ENCODE measurements at places on chromosomes 5 and 9. TPM values are rescaled to one million over a fixed set of nuclear protein-coding genes. Genes with fewer than 3 reads are reported as not detected.

DNA sequence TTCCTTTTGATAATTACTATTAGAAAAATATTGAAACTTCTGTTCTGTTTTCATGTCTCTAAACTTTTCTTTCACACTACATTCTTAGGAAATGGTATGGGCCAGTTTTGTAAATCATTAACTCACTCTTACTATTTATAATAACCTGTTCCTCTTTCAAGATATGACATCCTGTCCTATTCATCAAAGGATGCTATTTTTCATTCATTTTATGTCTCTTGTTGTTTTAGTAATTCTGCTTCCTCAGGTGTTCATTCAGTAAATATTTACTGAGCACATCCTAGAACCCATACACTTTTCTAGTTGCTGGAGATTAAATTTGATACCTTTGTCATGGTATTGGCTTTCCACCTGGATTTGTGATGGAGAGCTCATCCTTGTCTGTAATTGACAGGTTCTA lies 58.0 kb downstream of the GDA start:
- H3K4me1 ChIP-seq: no peaks in the 10 kb centered on the region
- H3K27ac ChIP-seq: no peak overlapping the region
- no peak overlapping the region for H3K4me3 ChIP-seq
- no peak for DNase-seq

ACSL6 gene
- total RNA-seq: 26.5 TPM

SGCD gene
- total RNA-seq: not detected

F2R gene
- 7.3 TPM for total RNA-seq

GABRA1 gene
- total RNA-seq: not detected

SLC25A2 gene
- total RNA-seq: 0.42 TPM

IL31RA gene
- not detected for total RNA-seq

TRAPPC13 gene
- total RNA-seq: 24.4 TPM

FBXW11 gene
- total RNA-seq: 27.3 TPM

GRCh38 chr5:56426693-56427092 lies 193.6 kb upstream of the ANKRD55 start:
- no peaks in the 10 kb centered on the region for H3K27me3 ChIP-seq
- no peak overlapping the region for H3K27ac ChIP-seq
- H3K36me3 ChIP-seq: no peaks in the 10 kb centered on the region
- DNase-seq: no peak

GRCh38 chr9:94084314-94084713 lies at the start of gene PTPDC1:
Gene PTPDC1, plus strand, starts transcription at chr9:94084464. Its CDS starts 67 bp downstream, at chr9:94084531.
- DNase-seq: no peak
- no peak within 1 kb of the TSS for H3K4me3 ChIP-seq
- no peaks in the 10 kb centered on the region for H3K27me3 ChIP-seq
- H3K36me3 ChIP-seq: peaks cover 4% of the 10 kb centered on the region
- H3K27ac ChIP-seq: no peak within 1 kb of the TSS

DNA sequence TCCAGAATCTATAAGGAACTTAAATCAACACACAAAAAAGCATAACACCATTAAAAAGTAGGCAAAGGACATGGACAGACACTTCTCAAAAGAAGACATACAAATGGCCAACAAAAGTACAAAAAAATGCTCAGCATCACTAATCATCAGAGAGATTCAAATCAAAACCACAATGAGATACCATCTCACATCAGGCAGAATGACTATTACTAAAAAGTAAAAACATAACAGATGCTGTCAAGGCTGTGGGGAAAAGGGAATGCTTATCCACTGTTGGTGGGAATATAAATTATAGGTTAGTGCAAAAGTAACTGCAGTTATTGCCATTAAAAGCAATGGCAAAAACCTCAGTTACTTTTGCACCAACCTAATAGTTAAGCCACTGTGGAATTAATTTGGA lies 32.2 kb upstream of the SPATA31D4 start:
- H3K4me1 ChIP-seq: no peaks in the 10 kb centered on the region
- no peaks in the 10 kb centered on the region for H3K27me3 ChIP-seq
- H3K36me3 ChIP-seq: no peaks in the 10 kb centered on the region
- DNase-seq: no peak
- H3K27ac ChIP-seq: no peak overlapping the region

GRCh38 chr5:102523541-102524175 lies 24.9 kb upstream of the SLCO6A1 start:
- peaks cover 8% of the 10 kb centered on the region for H3K4me1 ChIP-seq
- H3K27me3 ChIP-seq: peaks cover 13% of the 10 kb centered on the region
- H3K36me3 ChIP-seq: no peaks in the 10 kb centered on the region
- no peak for DNase-seq

- H3K36me3 ChIP-seq: peaks cover 30% of the 10 kb centered on the region
- peaks cover 33% of the 10 kb centered on the region for H3K4me1 ChIP-seq
- no peak overlapping the region for H3K27ac ChIP-seq
- no peak overlapping the region for H3K4me3 ChIP-seq
- no peak for DNase-seq
Observed at GRCh38 chr9:137272241-137273094, 5.1 kb upstream of the TOR4A start.

DNA sequence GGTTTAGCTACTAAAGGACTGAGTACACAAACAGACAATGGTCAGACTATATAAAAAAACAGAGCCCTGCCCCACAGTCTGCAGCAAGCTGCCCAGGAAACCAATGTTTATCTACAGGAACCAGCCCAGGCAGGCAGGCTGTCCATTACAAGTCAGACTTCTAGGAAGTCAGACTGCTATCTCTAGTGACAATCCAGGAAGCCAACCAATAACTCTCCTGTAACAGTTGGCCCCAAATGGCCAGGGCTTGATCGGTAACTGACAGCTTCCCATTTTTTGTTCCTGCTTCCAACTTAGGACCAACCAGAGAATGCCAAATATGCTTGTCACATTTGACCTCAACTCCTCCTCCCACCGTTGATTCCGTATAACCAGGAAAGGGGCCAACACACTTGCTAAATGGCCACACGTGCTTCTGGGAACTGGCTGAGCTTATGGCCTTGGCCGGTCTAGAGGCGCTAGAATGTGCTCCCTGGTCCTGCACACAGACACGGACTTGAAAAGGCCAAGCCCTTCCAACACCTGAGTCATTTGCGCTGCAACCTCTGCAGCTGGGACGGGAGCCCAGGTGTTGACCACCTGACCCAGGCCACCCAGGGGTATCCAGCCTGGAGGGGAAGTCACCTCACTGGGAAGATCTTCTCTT lies 79.6 kb upstream of the CDK20 start:
- no peak for DNase-seq
- H3K27me3 ChIP-seq: peaks cover 3% of the 10 kb centered on the region
- peaks cover 8% of the 10 kb centered on the region for H3K4me1 ChIP-seq
- no peak overlapping the region for H3K4me3 ChIP-seq
- H3K27ac ChIP-seq: no peak overlapping the region

DNA sequence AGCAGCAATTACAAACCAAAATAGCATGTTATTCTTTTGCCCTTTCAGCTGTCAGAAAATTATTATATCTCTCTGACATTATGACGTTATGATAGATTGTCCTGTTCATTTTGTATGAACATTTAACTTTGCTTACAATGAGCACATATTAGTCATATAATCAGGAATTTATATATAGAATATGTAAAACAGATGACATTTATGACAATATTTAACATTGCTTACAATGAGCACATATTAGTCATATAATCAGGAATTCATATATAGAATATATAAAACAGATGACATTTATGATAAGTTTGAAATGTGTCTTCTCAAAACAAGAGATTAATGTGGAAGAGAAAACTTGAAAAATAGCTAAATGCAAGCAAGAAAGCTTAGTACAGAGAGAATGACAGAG lies 1180.2 kb downstream of the CDH12 start:
- H3K27ac ChIP-seq: no peak overlapping the region
- no peaks in the 10 kb centered on the region for H3K4me1 ChIP-seq
- no peak for DNase-seq
- H3K27me3 ChIP-seq: no peaks in the 10 kb centered on the region

DNA sequence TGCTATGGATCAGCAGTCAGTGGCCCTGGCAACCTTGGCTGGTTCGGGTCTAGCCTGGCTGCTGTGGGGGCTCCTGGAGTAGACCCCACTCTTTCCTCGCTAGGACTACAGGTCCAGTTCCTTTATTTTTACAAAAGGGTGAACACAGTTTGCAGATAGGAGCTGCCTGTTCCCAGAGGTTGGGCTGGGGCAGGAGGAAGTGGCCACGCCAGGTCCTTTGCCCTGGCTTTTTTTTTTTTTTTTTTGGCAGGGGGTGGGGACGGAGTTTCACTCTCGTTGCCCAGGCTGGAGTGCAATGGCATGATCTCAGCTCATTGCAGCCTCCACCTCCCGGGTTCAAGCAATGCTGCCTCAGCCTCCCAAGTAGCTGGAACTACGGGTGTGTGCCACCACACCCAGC lies 7.9 kb downstream of the SLC2A6 start:
- H3K27ac ChIP-seq: no peak overlapping the region
- H3K27me3 ChIP-seq: no peaks in the 10 kb centered on the region
- no peak overlapping the region for H3K4me3 ChIP-seq
- no peaks in the 10 kb centered on the region for H3K36me3 ChIP-seq

- no peak for DNase-seq
- no peak overlapping the region for H3K4me3 ChIP-seq
Observed at GRCh38 chr5:66713998-66714397, 117.8 kb downstream of the MAST4 start.

Data from activated CD4-positive, alpha-beta T cell treated with anti-CD3 and anti-CD28 coated beads, Interleukin-2, amount 10 ng/mL, durations not matched to agents 7 days and 5 days (primary cell).